ENCODE measurements at places on chromosomes 7 and 10.

GRCh38 chr7:132932296-132933071, 149.4 kb downstream of the CHCHD3 start:
- DNase-seq, result no peak

DNA sequence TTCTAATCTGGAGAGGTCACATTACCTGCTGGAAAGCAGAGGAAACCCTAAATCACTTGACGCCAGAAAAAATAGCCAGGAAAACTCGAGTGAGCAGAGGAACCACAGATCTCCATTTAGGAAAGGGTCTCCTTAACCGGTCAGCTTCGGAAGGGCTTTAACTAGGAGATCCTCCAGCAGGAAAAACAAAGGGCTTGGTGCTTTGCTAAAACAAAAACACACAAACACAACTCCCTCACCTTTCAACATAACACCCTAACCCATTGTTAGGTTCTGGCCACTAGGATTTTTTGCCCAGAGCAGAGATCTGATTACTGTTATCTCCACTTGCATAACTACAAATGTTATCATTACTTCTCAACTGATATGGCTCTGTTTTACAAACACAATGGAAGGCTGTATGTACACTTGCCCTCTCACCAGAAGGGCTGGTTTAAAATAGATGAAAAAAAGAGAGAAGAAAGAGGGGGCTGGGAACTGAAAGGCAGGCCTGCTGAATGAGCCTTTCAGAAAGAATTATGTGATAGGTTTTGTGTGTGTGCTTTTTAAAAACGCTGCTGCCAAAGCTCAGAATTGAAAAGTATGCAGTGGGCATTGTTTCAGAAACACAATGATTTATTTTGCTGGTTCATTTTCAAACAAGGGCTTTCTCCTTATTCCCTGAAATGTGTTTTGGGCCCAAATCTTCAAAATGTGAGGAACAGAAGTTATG, 161.5 kb downstream of the FGFR2 start:
- no peak for DNase-seq

DNA sequence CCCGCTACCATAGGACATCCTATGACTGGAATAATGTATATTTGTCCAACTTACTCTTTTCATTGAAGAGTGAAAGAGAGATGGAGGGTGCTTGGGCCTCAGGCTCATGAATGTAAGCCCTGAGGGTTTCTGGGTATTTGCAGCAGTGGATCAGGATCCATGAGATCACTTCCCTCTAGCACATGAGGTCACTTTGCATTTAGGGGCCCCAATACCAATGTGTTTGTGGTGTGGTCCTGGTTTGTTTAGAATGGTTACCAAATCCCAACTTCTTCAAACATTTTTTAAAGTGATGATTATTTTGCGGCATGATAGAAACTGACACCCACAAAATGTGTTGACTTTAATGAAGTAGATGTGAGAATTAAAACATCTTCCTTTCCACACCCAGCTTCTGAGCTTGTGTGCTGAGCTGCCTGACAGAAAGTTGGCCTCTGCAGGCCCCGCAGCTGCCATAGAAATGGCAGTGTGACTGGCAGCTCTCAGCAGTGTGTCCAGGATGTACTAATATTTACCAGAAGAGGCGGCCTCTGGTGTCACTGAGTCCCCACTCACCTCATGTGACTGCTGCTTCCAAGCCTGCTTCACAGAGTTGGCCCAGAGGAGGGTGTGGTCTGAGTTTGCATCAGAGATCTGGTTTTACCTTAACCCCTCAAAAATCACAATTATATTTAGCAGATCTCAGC, 447.6 kb upstream of the NPVF start:
- no peak for DNase-seq

DNA sequence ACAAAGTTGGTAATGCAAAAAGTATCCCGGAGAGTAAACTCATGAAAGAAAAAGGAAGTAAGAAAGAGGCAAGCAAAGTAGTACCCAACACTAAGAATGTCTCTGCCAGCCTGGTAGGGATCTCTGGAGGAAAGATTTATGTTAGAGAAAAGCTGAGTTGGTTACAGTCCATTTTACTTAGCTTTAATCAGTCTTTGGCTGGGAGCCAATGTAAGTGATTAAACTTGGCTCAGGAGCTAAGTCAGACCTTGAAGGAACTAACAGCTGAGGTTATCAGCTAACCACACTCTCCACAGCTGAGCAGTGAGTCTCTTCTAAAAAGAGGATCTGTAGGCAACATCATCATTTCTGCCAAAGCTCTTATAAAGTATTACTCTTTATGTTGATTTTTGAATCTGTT, 148.0 kb downstream of the ANKRD7 start:
- DNase-seq, result no peak

- no peak for DNase-seq
Observed at GRCh38 chr10:29680091-29680490, 45.3 kb upstream of the SVIL start.

DNA sequence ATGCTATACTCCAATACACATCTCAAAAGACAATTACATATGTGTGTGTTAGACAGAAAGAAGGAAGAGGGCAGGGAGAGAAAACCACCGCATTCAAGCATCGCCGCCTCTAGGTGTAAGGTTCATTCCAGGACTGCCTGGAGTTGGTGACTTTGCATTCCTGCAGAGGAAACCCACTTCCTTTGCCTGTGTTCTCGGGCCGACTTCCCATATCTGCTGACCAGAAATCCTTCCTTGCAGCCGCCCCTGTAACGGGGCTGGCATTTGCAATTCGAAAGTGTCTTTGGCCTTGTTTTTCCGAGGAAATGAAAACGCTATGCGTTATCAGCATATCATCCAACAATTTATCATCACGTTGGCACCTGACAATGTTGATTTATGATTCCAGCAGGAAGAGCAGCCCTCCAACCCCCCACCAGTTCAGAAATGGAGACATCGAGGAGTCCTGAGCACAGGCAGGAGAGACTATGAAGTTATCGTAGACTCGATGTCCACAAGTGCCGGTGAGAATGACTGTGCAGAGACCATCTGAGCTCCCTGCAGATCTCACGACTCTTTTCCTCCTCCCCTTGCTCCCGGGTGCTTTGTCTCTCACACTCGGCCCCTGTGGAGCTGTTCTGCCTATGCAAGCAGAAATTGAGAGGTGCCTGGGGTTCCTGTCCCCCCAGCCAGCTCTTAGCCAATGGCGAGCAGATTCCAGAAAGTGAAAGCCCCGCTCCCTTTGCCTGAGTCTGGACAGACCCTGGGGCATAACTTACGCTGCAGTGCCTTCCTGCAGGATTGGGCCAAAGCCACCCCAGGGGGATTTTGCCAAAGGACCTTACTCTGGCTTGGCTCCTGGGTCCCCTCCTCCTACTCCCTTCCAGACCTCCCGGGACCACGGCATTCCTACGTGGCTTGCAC, 68.9 kb upstream of the FOXK1 start:
- DNase-seq, result peak; percentile 58

DNA sequence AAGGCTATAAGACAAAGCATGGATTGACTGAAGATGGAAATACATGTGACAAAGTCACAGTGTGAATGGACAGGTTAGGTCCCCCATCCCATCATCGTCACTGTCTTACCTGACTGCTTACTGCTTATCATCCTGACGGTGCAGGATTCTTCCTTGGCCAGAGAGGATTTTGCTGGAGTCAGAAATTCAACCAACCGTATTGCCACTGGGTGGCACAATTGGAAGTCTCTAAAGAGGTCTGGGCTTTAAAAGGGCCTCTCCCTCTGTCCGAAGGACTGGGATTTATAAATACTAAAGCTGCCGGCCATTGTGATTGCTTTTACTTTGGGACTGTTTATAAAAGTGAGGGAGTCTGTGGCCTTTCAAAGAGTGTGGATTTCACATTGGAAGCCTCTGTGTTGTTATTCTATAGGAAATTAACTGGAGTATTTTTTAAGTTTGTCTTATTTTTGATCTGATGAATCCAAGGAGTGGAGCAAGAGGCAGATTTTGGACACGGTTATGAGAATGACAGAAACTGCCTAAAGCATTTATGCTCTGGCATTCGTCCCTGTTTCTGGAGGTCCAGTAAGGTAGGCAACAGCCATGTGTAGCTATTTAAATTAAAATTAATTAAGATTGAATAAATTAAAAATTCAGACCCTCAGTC, 113.3 kb upstream of the CREB5 start:
- DNase-seq, result peak; percentile 65

DNA sequence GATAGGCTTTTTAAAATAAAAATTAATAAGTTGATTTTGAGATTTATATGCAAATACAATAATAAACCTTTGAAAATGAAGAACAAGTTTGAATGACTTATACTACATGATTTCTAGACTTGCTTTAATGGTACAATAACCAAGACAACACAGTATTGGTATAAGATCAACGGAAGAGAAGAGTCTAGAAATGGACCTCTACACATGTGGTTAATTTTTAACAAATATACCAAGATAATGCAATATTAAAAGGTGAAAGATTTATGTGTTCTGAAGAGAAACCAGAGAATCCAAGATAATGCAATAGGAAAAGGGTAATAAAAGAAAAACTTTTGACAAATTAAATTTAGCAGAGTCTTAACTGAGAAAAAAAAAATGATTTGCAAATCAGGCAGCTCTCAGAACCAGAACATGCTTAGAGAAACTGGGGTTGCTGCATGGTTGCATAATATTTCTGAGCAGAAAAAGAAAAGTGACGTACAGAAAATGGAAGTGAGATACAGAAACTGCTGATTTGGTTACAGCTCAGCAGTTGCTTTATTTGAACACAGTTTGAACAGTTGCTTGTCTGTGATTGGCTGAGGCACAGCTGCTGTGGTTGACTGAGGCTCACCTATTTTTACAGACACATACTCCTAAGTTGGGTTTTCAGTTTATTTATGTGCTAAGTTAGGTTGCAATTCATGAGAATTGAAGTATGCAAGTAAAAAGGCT, 365.9 kb downstream of the CRPPA start:
- DNase-seq, result no peak

DNA sequence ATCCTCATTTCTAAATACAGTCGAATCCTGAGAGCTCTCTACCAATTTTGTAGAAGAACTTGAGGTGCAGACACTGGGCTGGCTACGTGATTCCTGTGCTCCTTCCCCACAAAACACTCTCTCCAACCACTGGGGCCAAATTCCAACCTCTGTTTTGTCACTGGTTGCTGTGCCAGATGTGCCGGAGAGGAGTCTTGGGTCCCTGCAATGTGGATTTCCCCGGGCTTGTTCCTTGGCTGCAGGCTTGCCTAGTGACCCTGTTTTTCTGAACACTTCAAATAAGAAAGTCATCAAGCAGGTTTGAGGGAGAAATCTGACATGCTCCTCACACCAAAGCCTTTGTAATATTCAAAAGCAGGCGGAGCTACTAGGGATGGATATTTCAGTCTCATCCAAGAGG, 44.4 kb upstream of the AGBL3 start:
- DNase-seq, result no peak

DNA sequence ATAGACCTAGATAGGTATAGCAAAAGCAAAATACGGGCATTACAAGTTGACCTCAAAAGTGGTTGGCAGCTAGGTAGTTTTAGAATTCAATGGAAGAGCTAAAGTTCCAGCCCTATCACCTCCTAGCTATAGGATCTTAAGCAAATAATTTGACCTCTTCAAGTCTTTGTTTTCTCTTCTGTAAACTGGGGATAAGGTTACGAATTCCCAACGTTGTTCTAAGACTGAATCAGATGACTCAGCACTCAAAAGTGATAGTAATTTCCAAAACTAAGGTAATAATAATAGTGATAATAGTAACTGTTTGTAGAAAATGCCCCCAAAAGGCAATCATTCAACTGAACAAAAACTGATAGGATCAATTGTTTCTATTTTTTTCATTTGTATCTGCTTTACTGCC, 445.2 kb downstream of the KCNMA1 start:
- peak; percentile 40 for DNase-seq

DNA sequence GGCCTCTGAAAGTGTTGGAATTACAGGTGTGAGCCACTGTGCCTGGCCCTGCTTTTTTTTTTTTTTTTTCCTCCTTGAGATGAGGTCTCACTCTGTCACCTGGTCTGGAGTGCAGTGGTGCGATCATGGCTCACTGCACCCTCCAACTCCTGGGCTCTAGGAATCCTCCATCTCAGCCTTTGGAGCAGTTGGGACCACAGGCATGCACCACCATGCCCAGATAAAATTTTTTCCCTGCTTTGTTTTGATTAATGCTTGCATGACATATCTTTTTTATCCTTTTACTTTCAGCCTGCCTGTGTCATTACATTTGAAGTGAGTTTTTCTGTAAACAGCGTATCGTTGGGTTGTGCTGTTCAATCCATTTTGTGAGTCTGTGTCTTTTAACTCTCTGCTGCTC, 97.0 kb downstream of the ANKRD61 start:
- DNase-seq, result no peak

DNA sequence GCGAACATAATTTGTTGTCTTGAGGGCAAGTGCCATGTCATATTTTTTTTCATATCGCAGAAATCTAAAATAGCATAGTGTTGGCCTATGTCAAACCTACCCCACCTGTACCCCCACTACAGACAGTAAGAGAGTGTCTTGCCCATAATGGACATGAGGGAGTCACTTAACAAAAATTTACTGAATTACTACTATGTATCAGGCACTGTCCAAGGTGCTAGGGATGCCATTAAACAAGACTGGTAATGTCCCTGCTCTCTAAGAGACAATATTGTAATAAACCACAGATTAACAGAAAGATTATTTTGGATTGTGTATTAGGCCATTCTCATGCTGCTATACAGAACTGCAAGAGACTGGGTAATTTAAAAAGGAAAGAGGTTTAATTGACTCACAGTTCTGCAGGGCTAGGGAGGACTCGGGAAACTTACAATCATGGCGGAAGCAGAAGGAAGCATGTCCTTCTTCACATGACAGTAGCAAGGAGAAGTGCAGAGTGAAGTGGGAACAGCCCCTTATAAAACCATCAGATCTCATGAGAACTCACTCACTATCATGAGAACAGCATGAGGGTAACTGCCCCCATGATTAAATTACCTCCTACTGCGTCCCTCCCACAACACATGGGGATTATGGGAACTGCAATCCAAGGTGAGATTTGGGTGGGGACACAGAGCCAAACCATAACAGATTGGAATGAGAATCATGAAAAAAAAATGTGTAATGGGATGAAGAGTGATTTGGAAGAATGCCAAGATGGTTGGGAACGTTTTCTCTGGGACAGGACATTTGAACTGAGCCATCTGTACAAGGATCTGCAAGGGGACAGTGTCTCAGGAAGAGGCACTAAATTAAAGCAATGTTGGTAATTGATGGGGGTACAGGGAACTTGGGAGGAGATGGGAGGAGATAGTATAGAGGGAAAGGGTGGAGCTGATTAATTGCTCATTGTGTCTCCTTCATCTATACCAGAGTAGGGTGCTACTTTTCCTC, 108.5 kb downstream of the FAM107B start:
- DNase-seq, result no peak

All from fibroblast of skin of back (primary cell).